ENCODE measurements at places on chromosomes 7 and 10.

DNA sequence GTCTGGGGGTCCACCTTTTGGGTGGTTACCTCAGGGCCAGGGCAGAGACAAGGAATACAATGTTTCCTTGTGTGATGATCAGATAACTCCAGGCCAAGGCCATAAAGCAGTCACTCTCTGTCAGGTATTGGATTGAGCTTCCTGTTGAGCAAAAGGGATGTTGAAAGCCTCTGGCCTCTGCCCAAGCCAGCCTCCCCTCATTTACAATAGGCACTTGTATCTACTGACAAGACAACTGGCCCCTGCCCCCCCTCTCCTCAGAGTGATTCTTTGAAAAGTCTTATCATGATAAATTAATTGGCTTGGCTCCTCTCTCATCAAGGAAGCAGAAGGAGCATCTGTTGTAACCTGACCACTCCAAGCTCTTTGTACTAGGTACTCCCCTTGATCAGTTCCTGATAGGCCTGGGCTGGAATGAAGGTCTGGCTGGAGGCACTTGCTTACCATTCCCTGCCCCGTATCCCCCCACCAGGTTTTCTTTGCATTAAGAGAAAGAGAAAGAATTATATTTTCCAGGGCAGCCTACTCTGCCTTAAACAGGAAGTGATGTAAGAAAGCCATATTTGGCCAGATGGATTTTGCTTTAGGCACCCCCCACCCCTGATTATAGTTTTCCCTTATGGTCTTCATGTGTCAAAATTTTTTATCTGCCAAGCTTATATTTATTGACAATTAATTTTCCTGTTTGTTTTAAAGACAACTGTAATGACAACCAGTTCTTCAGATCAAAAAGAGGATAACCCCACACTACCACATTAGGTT is 42.1 kb upstream of the HPS1 start:
- DNase-seq = no peak

GRCh38 chr7:154638286-154638685 is 364.6 kb downstream of the PAXIP1 start:
- DNase-seq = no peak

DNA sequence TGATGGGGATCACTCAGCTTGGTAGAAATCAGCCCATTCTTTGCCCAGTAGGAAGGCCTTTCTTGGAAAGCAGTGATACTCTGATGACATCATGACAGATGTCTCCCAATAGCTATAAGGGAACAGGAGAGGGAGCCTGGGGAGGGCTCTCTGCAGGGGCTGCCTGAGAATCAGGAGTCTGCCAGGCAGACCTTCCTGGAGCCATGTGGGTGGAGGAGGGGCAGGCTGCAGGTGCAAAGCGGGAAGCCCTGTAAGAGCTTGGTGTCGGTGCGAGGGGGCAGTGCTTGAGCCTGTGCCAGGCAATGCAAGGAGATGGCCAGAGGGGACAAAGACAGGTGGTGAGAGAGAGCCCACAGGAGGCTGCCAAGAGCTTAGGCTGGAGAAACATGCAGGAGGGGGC is 5.0 kb upstream of the TNS3 start:
- DNase-seq = no peak

- DNase-seq = no peak
These were observed 49.8 kb upstream of the PDZD8 start for GRCh38 chr10:117424883-117425649.

DNA sequence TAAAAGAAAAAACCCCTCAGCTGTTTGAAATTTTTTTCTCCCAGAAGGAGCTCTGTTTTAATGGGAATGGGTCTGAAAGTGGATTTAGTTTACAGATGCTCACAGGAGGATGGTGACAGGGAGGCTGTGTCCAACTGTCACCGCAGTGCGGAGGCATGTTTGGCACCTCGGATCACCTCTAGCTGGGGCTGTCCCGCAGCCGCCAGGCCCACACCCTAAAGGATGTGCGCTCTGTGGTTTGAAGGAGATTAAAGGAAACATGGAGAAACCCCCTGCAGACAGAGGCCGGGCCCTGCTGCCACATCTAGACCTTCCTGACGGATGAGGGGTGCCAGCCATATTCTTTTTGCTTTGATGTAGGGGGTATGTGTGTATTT is 160.6 kb downstream of the DNAJB6 start:
- no peak for DNase-seq

DNA sequence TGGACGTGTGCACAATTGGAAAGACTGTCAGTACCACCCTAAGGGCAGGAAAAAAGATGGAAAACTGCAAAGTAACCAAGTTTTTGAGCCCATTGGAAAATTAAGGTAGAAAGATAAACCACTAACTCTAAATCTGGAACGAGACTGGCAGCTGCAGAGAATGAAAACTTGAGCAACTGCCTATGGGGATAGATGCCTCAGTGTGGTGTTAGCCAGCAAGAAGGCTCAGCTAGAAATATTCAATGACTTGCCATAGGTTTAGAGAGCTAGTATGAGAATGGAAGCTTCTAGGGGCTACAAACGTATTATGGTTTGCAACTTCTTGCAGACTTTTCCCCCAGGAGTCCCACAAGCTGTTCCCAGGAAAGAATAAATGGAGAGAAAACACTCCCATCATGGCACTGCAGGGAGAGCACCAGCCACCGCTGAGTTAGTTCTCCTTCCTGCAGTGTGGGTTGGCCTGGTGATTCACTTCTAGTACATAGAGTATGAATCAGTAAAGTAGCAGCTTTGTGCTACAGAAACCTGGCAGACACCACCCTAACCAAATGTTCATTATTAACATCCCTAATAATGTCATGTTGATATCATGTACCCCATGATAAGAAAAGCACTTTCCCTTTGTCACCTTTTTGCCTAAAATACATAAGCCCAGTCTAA is 372.4 kb upstream of the VWC2 start:
- no peak for DNase-seq

DNA sequence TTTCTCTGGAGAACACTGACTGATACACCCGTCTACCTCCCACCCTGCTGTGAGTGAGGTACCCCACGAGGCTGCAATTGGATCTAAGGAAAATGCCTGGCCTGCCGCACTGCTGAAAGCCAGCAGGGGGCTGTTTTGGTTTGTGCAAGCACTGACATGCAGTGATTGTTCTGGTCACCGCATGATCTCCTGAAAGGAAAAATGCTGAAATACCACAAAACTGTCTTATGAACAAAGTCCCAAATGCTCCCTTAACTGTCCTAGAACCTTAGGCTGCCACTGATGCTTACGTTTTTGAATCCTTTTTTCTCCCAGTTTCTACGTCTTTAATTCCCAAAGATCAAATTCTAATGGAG is 132.7 kb downstream of the JCAD start:
- no peak for DNase-seq

- no peak for DNase-seq
These were observed 67.6 kb downstream of the TACC2 start for GRCh38 chr10:122056431-122057094.

GRCh38 chr7:750111-750905 is 23.2 kb upstream of the PRKAR1B start:
- DNase-seq = no peak

DNA sequence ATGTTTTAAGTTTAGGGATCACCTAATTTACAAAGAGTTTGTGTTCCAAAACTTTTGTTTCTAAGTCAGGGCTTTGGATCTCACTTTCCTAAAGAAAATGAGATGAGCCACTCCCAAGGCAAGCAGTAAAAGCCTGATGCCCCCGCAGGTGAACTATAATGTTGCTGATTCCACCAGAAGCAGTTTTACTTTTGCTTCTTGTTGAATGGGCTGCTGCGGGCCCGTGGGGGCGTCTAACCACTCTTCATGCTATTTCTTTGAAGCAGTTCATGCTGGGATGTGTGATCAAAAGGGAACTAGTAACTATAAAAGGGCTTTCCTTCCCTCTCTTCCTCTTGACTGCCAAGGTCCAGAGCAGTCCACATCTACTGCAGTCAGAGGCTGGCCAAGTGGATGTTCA is 118.7 kb upstream of the NEBL start:
- no peak for DNase-seq

DNA sequence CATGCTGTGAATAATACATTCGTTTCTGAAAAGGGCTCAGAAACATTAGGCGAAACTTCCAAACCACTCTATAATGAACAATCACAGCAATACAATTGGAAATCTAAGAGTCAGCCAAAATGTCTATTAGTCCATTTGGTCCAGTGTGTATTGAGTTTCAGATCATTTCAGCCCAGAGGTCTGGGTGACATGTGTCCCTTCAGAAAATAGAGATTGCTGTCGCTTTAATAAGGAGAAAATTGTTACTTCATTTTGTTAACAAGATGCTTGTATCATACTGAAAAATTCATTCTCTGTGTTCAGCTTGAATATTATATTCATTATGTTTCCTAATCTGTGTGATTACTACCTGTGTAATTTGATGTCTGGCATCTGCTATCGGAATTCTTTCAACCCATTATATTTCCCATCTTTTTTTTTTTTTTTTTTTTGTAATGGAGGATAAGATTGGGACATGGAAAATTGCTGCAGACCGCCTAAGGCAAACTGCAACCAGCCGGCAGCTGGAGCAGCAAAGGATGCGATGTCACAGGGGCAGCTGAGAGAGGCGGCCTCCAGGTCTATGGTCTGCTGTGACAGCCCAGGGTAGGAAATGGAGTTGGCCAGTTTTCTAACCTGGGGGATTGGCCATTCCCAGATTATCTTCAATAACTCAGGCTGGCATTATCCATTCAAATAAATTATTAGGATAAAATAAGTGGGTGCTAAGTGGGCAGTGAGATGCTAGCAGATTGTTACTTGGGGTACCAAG is 170.9 kb upstream of the NPVF start:
- no peak for DNase-seq

- DNase-seq = no peak
These were observed 846 bp downstream of the ANKRD26 start for GRCh38 chr10:27099448-27099847.

DNA sequence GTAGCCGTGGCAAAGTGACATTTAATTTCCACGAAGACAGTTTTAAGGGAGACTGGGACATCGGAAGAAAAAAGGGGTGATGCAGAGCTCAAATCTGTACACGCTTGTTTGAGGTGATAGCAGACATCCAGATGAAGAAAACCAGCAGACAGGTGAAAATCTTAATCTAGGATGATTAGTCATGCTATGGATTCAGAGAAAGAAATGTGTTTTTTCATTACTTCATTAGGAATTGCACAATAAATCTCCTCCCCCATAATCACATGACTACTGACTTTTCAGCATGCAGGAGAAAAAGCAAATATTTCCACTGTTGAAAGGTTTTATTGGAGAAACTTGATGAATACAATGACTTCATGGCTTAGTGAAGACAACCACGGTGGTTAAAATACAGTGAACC is 2.5 kb downstream of the NUDT5 start:
- no peak for DNase-seq

- no peak for DNase-seq
These were observed 112.7 kb upstream of the JCAD start for GRCh38 chr10:30172091-30172490.

- DNase-seq = no peak
These were observed 141.1 kb downstream of the GRM3 start for GRCh38 chr7:86784765-86785164.

- no peak for DNase-seq
These were observed 4.7 kb upstream of the CALN1 start for GRCh38 chr7:72416846-72417245.

- no peak for DNase-seq
These were observed 46.2 kb upstream of the COMTD1 start for GRCh38 chr10:75281974-75282373.
